ENCODE measurements at places on chromosomes 5 and 9.

- DNase-seq: no peak
Observed at GRCh38 chr5:170306381-170306831, 8.8 kb upstream of the LCP2 start.

- no peak for DNase-seq
Observed at GRCh38 chr9:133303266-133304157, 28.5 kb upstream of the ABO start.

- no peak for DNase-seq
Observed at GRCh38 chr9:13324988-13325387, 45.5 kb upstream of the MPDZ start.

- no peak for DNase-seq
Observed at GRCh38 chr5:50874306-50875001, 208.0 kb downstream of the PARP8 start.
